ENCODE measurements at places on chromosomes 2 and 18.

DNA sequence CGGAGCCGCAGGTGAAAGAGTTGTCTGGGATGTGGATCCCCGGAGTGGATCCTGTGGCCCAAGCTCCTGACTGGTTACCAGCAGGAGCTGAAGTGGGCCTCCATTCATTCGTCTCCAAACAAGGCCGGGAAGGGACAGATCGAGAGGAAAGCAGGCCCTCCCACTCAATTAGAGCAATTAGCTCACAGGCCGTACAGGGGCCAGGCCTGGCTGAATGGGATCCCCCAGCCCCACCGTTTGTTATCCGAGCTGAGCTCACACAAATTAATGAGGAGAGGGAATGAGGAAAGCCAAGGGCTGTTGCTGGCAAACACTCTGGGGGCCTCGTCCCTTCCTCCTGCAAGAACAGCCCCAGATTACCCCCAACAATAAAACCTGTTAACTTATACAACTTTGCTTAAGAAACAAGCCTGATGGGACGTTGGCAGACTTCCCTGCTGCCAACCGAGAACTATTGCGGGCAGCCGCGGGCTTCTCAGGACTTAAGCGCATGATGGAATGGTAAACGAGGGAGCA, 338.0 kb downstream of the BCL11A start:
- no peak for DNase-seq

- no peak for DNase-seq
Measured at GRCh38 chr2:137254052-137254451, 488.7 kb downstream of the THSD7B start.

DNA sequence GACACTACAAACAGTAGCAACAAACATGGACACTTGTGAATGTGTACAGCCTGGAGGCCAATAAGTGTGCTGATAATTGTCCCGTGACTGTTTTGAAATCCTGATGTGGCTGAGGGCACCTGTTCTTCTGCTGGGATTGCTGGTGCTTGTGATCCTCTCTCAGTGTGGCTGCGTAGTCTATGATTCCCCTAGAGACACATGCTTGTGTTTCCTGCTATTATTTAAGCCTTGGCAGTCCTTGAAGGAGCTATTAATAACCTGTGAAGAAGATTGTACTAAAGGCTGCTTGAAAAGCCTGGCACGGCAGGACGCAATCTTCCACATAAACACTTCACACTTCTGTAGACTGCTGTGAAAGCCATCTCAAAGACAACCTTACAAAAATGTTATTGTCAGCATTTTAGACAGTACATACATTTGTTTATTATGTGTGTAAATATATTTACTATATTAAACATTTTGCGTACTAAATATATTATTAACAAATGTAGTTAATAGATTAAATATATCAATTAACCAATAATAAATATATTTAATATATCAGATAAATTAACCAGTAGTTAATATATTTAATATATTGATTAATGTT, 71.4 kb downstream of the GALR1 start:
- no peak for DNase-seq

GRCh38 chr2:42622943-42623676, 54.7 kb downstream of the MTA3 start:
- no peak for DNase-seq

- no peak for DNase-seq
Measured at GRCh38 chr2:98026927-98027522, 31.3 kb upstream of the TMEM131 start.

DNA sequence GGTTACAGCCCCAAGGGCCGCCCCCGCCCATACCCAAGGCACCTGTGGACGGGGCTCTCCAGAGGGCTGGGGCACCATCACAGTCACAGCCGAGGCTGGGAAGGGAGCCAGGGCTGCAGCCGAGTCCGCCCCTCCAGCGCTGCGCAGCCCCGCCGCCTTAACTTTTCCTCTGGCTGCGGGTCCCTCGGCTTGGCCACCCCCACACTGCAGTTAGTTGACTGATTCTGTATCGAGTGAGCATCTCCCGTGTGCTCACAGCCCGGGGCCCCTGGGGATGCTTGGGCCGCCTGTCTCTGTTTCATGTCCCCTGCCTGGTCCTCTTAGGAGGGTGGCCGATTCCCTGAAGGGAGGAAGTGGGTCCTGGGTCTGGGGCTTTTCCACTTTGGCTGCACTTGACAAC, 33.7 kb downstream of the EMILIN2 start:
- no peak for DNase-seq

DNA sequence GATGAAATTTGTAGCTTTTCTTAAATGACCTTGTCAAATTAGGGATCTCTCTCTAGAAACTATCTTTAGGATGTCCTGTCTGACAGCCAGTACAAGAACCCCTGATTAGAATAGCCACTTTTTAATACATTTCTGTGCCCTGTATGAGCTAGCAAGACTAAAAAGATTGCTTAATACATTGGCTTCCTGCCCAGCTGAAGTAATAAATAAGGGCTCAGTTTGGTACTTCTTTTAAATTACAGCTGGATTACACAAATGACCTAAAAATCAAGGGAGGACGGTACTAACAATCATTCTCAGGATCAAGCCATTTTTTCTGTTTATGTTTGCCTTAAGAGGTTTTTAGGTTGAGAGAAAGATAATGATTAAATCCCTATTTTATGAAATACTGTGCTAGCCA, 11.6 kb upstream of the OLA1 start:
- no peak for DNase-seq
